ENCODE measurements at places on chromosomes 7 and 10. TPM values are rescaled to one million over a fixed set of nuclear protein-coding genes. Genes with fewer than 3 reads are reported as not detected.

GRCh38 chr7:2956526-2957368 lies 86.9 kb downstream of the CARD11 start:
- H3K27ac ChIP-seq, result no peak overlapping the region
- H3K4me3 ChIP-seq, result no peak overlapping the region
- DNase-seq, result no peak
- no peaks in the 10 kb centered on the region for H3K36me3 ChIP-seq
- no peaks in the 10 kb centered on the region for H3K27me3 ChIP-seq

DNA sequence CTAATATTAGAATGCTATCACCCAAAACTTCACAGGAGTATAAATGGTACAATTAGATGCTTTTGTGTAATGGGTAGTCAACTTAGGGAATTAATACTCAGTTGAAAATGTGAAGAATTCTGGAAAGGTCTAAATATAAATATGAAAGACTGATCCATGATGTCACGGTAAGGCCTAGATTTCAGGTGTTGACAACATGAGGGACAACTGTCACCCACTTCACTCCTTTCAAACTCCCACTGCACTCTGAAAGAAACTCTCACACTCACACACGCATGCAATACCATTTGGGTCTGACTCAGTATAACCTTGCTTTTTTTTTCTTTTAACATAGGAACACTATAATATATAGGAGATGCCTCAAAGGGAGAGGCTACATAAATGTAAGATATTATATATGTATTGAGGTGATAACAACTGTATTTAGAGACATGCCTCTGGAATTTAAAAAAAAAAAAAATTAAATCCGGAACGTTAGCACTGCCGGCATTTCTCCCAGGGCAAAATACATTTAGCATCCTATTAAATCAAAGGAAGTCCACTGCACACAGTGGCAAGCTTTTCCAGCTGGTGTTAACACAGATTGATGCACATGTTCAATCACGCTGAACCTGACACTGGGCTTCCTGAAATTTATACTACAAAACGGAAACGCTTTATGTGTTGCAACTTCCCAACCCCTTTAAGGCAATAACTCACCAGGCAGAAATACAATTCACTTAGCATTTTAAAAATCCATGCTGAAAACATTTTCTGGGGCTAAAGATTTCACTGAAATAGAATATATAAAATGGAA lies 74.9 kb downstream of the RSU1 start:
- H3K4me1 ChIP-seq, result no peaks in the 10 kb centered on the region
- H3K27me3 ChIP-seq, result no peaks in the 10 kb centered on the region
- no peak for DNase-seq
- no peaks in the 10 kb centered on the region for H3K36me3 ChIP-seq

DNA sequence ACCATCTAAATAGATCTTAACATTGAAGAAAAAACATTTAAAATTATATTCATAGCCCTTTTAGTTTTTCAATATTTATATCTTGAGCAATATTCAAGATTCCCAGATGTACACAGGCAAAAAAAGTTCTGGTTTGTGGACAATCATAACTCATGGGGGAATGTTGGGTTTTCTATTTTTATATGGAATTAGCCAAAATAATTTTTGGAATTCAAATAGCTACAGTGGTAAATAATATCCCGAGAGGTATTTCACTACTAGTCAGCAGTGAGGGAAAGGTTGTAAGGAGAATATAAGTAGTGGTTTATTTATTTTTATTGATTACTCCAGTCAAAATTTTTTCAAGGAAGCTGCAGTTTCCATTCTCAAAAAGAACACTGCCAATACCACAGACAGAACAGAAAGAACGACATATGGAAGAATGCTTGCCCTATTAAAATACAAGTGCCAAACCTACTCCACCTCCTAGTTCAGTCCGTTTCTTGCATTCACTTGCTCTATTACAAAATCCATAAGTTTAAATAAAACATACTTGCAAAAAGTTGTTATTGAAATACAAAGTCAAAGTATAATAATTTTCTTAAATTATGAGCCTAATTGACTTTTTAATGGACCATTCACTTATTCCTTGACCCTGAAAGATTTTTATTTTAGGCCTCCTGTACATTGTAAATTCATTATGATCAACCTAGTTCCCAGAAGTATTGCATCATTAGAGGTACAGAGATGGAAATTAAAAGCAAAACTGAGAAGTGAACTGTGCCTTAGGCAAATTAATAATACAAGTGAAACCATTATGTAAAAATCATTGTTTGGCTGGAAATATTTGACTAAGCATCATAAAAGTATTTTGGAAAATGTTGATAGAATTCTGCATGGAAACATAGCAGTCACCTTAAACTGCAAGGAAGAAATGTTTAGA lies 533.2 kb downstream of the PARD3 start:
- DNase-seq, result no peak
- no peaks in the 10 kb centered on the region for H3K4me1 ChIP-seq
- no peaks in the 10 kb centered on the region for H3K36me3 ChIP-seq
- peak overlapping the region; percentile 14 for H3K27ac ChIP-seq
- no peaks in the 10 kb centered on the region for H3K27me3 ChIP-seq
- H3K4me3 ChIP-seq, result no peak overlapping the region

DNA sequence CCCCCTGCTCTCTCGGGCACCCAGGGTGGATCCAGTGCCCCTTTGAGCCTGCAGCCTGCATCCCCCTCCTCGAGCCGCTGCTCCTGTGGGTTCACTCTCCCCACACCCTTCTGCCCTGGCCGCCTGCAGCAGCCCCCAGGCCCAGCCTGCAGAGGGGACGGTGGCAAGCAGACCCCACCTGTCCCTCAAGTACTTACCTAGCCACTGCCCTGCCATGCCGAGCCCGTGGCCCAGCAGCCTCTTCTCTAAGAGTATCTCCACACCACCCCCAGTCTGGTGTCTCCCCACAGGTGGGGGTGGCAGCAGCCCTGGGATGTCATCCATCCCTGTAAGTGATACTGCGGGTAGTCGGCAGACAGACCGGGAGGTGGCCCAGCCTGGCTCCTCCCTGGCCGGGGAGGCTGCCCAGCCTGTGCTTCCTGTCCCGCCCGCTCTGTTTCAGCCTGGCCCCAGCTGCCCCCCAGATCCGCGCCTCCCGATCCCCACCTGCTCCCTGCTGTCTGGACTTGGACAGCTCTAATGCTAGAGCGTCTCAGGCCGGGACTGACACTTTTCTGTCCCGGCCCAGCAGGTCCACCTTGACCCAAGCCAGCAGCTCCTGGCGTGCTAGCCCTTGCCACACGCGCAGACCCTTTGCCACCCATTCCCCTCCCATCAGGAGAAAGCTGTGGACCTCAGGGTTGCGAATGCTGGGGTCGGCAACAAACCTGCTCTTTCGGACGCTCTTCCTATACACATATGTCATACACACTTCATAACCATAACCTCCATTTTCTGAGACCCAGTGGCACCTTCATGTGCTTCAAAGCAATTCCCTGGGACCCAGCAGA lies 25.0 kb downstream of the YKT6 start:
- H3K4me3 ChIP-seq, result no peak overlapping the region
- no peaks in the 10 kb centered on the region for H3K4me1 ChIP-seq
- no peak overlapping the region for H3K27ac ChIP-seq
- DNase-seq, result no peak
- H3K27me3 ChIP-seq, result no peaks in the 10 kb centered on the region

The AKR1B15 gene
- total RNA-seq, result 6.5 TPM

The EPHA1 gene
- 18.4 TPM for total RNA-seq

DNA sequence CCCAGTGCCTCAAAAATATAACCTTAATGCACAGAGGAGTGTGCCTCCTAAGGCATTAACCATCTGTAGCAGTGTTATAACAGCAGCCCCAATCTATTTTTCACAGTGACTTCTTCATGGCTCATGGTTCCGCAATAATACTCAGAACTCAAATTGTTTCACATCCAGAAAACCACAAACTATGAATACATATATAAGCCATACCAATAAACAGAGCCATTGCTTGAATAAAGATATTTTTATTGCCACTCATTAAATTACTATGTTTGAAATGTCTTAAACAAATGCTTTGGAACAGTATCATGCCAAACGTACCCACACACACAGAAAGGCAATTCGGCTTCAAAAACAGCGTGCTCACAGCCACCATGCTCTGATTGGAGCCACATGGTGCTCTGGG lies 629.3 kb upstream of the NRP1 start:
- no peaks in the 10 kb centered on the region for H3K36me3 ChIP-seq
- no peak overlapping the region for H3K4me3 ChIP-seq
- H3K27me3 ChIP-seq, result no peaks in the 10 kb centered on the region

DNA sequence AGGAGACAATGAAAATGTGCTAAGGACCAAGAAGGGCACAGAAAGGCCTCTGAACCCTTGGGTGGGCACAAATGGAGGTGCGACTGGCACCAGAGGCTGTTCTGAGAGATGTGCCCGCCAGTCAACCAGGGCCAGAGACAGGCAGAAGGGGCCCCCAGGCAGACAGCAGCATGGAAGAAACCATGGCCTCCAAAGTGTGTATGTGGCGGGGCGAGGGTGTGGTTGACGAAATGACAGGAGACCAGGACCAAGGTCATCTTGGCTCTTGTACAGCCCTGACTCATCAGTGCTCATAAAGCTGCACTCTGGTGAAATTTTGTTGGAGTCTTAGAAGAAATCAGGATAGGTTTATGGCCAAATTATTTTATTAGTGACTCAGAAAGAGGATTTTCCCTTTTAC lies 4.0 kb upstream of the MRPS24 start:
- H3K36me3 ChIP-seq, result peaks cover 13% of the 10 kb centered on the region
- H3K27me3 ChIP-seq, result no peaks in the 10 kb centered on the region
- H3K4me1 ChIP-seq, result peaks cover 2% of the 10 kb centered on the region
- peak; percentile 74 for DNase-seq

The C7orf33 gene
- not detected for total RNA-seq

DNA sequence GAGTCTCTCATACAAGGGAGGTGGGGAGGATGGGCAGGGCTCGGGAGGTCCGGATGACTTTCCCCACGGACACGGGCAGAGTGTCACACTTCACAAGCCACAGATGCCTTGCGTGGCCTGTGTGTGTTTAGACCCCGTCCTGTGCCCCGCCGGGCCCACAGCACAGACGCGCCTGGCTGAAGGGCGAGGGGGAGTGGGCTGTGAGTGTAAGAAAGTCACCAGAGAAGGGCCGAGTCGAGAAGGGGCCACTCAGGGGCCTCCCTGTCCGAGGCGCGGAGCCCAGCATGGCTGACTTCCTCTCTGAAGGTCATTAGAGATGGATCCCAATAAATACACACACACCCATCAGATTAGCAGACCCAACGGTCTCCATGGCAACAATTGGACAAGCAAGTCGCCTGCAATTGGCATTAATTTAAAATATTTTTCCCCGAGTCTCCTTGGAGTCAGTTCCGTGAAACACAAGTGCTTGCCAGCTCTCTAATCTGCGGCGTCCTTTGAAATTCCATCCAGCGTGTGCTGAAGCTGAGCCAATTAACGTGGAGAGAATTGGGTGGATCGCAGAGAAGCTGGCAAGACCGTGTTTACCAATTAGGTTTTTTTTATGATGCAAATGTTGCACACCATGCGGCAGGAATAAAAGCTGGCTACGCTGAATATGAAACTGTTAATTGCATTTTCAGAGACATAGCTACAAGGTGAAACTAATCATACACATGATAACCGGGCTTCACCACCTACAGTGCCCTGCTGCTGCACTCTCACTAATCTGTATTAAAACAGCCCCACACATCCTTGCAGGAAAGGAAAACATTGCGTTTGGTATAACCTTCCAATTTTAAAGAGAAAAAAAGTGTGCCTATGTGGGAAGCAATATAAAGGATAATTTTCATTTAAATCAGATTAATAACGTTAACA lies 571.2 kb downstream of the PTPRN2 start:
- H3K27me3 ChIP-seq, result no peaks in the 10 kb centered on the region
- no peak overlapping the region for H3K4me3 ChIP-seq
- no peak overlapping the region for H3K27ac ChIP-seq
- no peaks in the 10 kb centered on the region for H3K36me3 ChIP-seq

The SLC39A12 gene
- total RNA-seq, result 0.13 TPM

DNA sequence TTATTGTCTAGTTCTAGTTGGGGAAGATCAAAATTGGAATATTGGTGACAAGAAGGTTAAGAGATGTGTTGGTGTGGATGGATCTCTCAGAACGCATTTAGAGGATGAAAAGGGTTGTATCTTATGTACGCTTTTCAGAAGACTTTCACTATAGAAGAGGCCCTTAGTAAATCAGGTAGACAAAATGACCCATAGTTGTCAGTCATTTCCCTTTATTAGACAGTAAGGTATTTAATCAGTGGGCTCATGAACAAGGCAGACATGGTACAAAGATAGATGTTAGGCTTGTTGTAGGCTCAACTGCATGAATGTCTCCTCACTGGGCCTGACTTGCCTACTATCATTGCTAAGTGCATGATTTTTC lies 359.2 kb downstream of the PHF14 start:
- H3K4me1 ChIP-seq, result no peaks in the 10 kb centered on the region
- H3K27me3 ChIP-seq, result no peaks in the 10 kb centered on the region
- H3K4me3 ChIP-seq, result no peak overlapping the region
- H3K27ac ChIP-seq, result no peak overlapping the region
- no peak for DNase-seq
- no peaks in the 10 kb centered on the region for H3K36me3 ChIP-seq

The AGAP5 gene
- total RNA-seq, result 8.2 TPM

DNA sequence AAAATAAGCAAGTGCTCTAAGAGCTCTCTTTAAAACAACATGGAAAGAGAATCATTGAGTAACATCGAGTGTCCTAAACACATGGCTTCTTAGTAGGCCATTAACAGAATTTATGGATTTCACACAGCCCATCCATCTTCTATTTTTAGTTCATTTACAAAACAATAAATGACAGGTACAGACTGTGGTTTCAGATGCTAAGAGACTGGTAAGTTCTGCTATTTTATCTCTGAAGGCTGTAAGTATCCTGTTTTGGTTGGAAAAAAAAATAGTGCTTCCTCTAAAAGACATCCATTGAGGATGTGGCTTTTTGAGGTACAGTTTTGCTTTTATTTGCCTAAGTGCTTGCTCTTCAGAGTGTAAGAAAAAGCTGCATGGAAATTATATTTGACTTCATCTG lies 27.4 kb upstream of the GNAI1 start:
- no peaks in the 10 kb centered on the region for H3K27me3 ChIP-seq
- H3K4me1 ChIP-seq, result peaks cover 4% of the 10 kb centered on the region
- H3K36me3 ChIP-seq, result no peaks in the 10 kb centered on the region

The PKD2L1 gene
- total RNA-seq, result 0.50 TPM

DNA sequence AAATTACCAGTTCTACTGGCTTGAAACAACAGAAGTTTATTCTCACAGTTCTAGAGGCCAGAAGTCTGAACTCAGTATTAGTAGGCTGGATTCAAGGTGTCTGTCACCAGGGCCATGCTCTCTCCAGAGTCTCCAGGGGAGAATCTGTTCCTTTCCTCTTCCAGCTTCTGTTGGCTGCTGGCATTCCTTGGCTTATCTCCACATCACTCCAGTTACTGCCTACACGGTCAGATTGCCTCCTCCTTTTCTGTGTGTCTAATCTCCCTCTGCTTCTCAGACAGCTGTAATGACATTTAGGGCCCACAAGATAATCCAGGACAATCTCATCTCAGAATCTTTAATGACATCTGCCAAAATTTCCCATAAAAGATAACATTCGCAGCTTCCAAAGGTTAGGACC lies 36.6 kb downstream of the MAPK8 start:
- DNase-seq, result no peak
- no peak overlapping the region for H3K27ac ChIP-seq
- H3K36me3 ChIP-seq, result no peaks in the 10 kb centered on the region
- H3K27me3 ChIP-seq, result no peaks in the 10 kb centered on the region
- no peaks in the 10 kb centered on the region for H3K4me1 ChIP-seq
